ENCODE measurements at places on chromosomes 5 and 9.

DNA sequence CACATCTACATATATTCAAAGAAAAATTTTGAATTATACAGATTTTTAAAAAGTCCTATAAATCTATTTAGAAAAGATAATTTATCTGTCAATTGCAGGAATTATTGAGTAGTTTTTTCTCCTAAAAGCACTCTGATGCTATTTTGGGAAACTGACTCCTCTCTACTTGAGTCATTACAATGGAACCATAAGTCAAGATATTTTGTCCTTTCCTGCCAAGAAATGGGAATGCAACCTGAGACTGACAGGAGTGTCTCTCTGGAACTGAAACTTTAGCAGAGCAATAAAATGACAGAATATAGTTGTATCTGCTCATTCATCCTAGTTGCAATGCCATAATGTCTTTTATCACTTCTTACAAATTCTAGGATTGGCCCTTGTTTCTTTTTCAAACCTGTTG lies 48.6 kb downstream of the CARTPT start:
- H3K4me3 ChIP-seq: no peak overlapping the region

GRCh38 chr9:74379718-74380117 lies 117.4 kb upstream of the RORB start:
- no peak for DNase-seq
- no peaks in the 10 kb centered on the region for H3K4me1 ChIP-seq
- H3K4me3 ChIP-seq: no peak overlapping the region
- H3K36me3 ChIP-seq: no peaks in the 10 kb centered on the region
- H3K27me3 ChIP-seq: no peaks in the 10 kb centered on the region

DNA sequence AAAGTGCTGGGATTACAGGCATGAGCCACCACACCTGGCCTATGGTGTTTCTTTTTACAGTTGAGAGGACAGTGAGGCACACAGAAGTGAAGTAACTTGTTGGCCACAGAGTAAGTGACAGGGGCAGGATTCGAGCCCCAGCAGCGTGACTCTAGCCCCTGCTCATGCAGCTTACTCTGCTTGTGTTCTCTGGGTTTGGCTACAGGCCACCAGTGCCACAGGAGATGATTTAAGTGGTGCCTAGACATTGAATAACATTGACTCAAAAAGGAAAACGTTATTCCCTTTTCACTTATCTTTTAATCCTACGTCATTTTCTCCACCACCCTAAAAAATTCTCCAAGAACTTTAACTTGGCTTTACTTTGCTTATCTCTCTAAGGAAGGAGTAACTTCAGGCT lies 61.4 kb downstream of the SNX24 start:
- no peak overlapping the region for H3K4me3 ChIP-seq
- no peaks in the 10 kb centered on the region for H3K36me3 ChIP-seq
- DNase-seq: no peak

DNA sequence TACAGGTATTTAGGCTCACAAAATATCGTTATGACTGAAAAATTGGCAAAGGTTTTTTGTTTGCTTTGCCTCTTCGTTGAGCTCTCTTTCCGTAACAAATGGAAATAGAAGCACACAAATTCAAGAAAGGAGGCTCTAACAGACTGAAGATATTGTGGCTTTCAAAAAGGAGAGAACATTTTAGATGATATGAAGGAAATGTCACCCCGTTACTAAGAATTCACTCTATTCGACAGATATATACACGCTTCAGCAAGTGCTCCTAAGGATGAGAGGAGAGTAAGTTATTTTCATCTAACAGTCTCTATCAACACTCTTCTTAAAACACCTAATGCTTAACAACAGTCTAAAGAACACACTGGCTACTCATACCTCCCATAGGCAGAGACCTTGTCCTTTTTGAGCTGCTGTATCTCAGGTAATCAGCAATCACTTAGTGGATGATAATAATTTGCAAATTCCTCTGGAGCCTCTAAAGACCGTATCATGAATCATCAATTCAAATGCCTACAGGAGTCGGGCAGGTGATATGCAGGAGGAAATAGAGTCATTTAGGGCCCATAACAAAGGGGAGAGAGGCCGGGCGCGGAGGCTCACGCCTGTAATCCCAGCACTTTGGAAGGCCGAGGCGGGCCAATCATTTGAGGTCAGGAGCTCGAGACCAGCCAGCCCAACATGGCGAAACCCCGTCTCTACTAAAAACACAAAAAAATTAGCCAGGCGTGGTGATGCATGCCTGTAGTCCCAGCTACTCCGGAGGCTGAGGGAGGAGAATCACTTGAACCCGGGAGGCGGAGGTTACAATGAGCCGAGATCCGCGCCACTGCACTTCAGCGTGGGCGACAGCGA lies 1.4 kb upstream of the HSDL2 start:
- peak overlapping the region; percentile 97 for H3K27ac ChIP-seq
- no peaks in the 10 kb centered on the region for H3K36me3 ChIP-seq
- no peaks in the 10 kb centered on the region for H3K27me3 ChIP-seq
- no peak for DNase-seq

DNA sequence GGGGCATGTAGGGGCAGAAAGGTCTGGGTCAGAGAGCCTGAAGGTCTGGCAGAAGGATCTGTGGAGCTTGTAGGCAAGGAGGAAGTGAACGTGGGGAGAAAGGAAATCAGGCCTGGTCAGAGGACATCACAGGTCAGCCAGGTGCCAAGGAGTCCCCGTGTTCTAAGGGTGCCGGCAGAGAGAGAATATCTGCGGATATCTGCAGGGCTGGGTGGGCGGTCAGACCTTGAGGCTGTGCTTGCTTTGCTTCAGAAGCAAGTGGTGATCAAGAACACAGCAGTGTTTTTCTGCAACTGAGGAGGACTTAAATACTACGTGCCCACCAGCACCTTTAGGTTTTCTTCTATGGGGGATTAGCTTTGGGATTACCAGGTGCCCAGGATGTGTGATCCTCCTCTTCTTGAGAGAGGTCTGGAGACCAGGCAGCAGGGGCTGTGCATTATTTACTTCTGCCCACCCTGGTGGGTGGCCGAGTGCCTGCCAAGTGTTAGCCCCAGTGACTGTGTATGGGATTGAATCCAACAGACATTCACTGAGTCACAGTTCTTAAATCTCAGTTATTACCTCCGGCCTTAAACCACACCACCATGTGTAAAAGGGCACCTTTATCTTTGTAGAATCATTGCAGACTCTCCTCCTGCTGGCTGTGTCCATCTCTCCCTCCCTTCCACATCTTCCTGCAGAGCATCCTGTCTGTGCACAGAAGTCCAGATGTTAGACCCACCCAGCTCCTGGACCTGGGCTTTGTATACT lies 12.5 kb upstream of the SHB start:
- DNase-seq: no peak
- no peak overlapping the region for H3K27ac ChIP-seq
- H3K4me1 ChIP-seq: no peaks in the 10 kb centered on the region
- H3K27me3 ChIP-seq: no peaks in the 10 kb centered on the region

- no peak overlapping the region for H3K4me3 ChIP-seq
- DNase-seq: no peak
- H3K4me1 ChIP-seq: no peaks in the 10 kb centered on the region
- H3K36me3 ChIP-seq: no peaks in the 10 kb centered on the region
- no peaks in the 10 kb centered on the region for H3K27me3 ChIP-seq
- no peak overlapping the region for H3K27ac ChIP-seq
Measured at GRCh38 chr5:66818304-66818934, 222.2 kb downstream of the MAST4 start.

GRCh38 chr9:89177012-89177943 lies 1.3 kb downstream of the SHC3 start:
- no peaks in the 10 kb centered on the region for H3K4me1 ChIP-seq
- peak overlapping the region; percentile 65 for H3K4me3 ChIP-seq
- H3K36me3 ChIP-seq: no peaks in the 10 kb centered on the region
- H3K27me3 ChIP-seq: peaks cover 7% of the 10 kb centered on the region

GRCh38 chr5:173781432-173781815 lies 106.7 kb upstream of the CPEB4 start:
- no peaks in the 10 kb centered on the region for H3K27me3 ChIP-seq
- no peaks in the 10 kb centered on the region for H3K36me3 ChIP-seq
- H3K27ac ChIP-seq: peak overlapping the region; percentile 87
- DNase-seq: no peak
- no peak overlapping the region for H3K4me3 ChIP-seq

- H3K4me3 ChIP-seq: no peak overlapping the region
- no peaks in the 10 kb centered on the region for H3K27me3 ChIP-seq
- no peak for DNase-seq
Measured at GRCh38 chr9:136860529-136860928, 5.6 kb downstream of the EDF1 start.
